ENCODE measurements at places on chromosomes 16 and 17.

- DNase-seq = no peak
Observed at GRCh38 chr16:55426865-55427484, 52.0 kb upstream of the MMP2 start.

DNA sequence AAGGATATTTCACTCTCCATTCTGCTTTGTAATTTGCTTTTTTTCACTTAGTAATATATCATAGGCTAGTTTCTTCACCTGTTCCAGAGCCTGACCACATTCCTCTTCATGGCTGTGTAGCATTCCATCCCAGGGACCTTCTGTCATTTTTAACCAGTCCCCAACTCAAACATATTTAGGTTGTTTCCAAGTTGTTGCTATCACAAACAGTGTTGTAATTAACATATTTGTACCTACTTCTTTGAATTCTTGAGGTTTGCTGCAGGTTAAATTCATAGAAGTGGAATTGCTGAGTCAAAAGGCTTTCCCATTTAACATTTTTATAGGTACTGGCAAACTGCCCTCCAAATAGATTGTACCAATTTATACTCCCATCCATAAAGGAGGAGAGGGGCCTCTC lies 65.1 kb upstream of the MED9 start:
- DNase-seq = no peak

DNA sequence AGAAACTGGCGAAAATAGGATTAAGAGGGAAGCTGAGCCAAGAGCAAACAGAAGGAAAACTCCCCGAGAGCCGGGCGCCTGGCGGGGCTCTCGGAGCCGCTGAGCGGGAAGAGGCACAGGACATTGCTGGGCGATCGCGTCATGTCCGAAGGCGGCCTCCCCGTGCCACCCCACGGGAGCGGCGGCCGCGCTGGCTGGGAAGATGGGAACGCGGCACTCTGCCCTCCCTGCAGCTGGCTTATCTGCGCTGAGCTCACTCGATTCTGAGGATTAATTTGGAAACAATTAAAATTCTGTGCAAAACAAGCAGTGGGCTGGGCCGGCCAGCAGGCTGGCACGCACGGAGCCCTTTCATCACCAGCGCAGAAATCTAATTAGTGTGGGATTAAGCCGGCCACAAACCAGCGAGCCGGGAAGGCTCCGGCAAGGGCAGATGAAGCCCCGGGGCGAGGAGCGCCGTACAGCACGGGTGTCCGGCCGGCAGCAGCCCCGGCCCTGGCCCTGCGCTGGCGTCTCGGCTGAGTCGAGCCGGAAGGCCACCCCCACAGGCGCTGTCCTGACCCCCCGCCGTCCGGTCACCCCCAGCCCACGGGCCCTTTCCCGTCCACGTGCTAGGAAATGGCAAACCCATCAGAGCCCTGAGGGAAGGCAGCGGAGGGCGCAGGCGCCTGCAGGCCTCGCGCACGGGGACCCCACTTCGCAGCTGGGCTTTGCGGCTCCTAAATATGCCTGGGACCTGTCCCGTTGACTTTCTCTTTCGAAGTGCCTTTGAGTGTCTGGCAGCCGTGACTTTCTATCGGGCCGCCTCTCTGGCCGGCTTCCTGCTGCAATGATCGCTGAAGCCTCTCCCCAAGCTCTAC lies 37.9 kb downstream of the SOX8 start:
- no peak for DNase-seq

DNA sequence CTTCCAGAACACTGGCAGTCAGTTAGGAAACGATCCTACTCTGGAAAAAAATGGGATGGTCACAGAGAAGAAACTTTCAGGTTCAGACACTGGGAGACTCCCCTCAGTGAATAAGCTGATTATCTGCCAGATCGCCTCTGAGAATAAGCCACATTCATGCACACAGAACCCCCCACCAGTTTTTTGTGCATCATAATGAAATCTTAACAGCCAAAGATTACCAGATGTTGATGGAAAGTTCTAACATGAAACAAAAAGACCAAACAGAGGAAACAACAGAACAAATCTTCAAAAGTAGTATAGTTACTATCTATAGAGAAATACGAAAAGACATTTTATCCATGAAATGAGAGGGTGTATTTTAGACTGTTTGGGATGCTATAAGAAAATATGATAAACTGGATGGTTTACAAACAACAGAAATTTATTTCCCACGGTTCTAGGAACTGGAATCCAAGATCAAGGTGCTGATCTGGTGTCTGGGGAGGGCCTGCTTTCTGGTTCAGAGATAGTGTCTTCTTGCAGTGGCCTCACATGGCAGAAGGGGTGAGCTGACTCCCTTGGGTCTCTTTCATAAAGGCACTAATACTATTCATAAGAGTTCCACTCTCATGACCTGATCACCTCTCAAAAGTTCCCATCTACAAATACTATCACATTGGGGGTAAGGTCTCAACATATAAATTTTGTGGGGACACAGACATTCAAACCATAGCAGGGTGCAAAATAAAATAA lies 8.0 kb upstream of the AMZ2 start:
- no peak for DNase-seq

DNA sequence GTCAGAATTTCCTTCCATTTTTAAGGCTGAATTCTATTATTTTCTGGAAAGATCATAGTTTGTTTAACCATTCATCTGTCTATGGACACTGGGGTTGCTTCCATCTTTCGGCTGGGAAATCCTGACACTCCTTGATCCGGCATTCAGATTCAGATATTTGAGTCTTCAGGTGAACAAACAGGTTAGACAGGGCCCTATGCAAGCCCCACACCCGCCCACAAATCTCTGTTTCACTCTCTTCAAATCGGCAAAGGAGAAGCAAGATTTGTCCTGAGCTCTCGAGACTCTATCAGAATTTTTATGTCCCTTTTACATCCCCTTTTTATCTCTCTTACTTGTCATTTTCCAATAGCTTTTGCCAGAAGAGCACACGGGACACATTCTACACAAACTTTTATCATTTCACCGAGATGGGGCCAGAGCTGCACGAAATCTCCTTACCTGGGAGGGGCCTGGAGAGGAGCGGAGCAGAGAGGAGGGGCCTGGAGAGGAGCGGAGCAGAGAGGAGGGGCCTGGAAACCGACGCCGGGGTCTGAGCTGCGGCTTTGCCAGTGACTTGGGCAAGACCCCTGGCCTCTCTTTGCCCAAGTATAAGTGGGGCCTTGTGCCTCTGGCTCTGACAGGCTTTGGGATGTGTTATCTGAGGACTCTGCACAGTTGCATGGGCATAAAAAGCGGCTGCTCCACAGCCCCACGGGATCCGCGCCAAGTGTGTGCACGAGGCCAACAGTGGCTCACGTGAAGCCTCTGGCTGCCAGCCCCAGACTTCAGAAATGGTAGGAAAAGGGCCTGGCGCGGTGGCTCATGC lies 54.3 kb upstream of the RBFOX3 start:
- DNase-seq = no peak

GRCh38 chr16:81632392-81633146 lies 146.5 kb upstream of the PLCG2 start:
- peak; percentile 71 for DNase-seq

DNA sequence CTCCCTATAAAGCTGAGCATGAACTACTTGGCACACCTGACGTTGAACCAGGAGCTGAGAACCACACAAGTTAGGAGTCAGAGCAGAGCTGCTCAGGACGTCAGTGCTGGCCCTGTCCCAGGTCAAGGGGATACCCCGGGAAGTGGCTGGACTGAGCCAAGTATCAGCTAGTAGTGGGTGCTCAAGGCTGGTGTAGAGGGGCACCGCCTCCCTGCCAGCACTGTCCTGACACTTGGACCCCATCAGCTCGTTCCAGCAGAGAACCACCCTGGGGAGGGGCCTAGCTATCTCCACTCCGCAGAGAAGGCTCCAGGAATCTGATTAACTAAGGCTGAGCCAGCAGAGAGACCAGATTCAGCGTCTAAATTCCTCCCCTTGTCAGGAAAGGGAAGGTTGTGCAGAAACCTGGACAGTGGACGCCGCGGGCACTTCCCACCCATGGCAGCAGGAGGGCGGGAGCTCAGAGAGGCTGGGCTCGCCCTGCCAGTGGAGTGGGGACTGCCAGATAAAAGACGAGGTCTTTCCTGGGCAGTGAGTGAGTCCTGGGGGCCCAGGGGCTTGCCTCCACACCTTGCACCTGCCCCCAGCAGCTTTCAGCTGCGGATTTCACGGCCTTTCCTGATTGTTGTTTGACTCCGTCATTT lies 21.0 kb downstream of the C16orf90 start:
- no peak for DNase-seq

DNA sequence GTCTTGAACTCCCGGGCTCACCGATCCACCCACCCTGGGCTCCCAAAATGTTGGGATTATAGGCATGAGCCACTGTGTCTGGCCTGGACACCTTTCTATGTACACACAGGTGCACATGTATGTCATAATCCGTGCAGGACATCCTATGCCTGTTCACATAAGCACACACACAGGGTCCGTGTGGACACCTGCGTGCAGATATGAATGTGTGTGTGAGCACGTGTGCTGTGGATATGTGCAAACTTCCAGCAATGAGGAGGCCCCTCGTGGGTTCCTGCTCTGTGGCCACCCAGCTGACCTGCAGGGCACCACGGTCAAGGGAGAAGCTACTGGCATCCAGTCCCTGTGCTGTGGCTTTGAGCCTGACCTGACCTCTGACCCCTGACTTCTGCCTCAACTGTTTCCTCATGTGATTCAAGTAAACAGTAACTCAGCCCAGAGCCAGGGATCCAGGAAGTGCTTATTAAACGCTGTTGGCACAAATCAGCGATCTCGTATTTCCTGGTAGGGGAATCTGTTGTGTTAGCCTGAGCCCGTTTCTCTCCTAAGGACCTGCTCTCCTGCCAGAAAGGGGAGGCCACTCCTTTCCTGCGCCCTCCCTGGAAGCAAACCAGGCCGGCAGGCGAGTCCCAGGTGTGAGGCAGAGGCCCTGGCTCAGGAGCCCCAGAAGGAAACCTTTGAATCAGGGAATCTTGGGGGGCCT lies 6.5 kb downstream of the CPNE7 start:
- DNase-seq = no peak

DNA sequence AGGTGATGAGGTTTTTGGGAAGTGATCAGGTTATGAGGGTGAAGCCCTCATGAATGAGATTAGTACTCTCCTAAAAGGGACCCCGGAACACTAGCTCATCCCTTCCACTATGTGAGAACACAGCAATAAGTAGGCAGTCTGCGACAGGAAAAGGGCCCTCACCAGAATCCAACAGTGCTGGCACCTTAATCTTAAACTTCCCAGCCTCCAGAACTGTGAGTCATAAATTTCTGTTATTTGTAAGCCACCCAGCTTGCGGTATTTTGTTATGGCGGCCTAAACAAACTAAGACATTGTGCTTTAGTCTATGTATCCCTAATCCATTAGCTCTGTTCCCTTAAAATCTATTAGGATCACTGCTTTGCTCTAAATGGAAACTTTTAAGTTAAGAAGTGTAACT lies 8.5 kb downstream of the SLFN12 start:
- DNase-seq = no peak

DNA sequence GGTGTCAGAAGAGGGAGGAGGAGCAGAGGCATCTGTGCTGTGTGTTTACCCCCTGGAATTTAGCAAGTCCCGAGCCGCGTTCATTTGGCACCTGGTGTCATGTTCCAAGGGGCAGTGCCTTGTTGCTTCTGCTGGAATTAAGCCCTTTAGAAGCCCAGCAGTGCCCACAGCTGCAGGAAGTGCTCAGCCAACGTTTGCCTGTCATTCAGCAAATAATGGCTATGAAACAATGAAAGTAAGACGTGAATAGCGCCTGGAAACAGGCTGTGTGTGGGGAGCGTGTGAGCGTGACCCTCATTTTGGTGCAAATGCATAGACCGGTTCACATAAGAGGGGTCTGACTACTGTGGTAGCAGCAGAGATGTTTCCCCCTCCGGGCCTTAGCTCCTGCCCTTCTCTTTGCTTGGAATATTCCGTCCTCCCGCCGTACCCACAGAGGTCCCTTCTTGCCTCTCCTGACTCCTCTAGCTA lies 5.8 kb upstream of the ATP2C2 start:
- no peak for DNase-seq

- DNase-seq = no peak
Observed at GRCh38 chr17:82457929-82458178, 687 bp upstream of the NARF start.

DNA sequence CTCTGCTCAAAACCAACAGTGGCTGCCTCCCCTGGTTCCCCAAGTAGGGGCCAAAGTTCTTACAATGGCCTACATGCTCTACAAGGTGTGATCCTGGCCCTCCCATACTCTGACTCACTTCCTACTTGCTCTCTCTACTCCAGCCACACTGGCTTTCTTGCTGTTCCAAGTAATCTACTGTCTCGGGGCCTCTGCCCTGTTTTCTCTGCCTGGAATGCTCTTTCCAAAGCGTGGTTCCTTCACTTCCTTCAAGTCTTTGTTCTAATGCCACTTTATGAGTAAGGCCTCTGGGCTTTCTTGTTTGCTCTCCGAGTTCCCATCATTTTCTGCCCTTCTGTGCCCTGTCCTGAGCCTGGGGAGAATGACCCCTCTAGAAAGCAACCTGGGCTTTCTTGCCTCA lies 4.1 kb upstream of the CDH3 start:
- DNase-seq = no peak

- no peak for DNase-seq
Observed at GRCh38 chr17:73983621-73984400, 219.7 kb upstream of the RPL38 start.

GRCh38 chr17:17018021-17018441 lies 24.2 kb upstream of the MPRIP start:
- no peak for DNase-seq

DNA sequence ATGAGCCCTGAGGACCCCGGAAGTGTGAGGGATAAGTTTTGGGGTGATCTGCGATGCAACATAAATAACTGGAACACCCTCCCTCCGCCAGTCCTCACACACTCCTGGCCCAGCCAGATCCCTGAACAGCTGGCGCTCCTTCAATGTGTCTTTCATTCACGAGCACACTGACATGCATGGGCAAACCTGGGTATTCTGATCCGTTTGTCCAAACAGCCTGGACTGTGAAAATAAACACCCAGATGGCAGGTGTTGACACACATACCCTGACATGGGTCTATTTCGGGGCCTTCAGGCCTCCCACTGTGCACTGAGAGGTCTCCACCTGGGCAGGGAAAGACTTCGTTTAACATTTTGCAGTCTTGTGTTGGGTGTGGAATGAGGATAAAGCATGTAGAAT lies 3.0 kb upstream of the CPNE2 start:
- no peak for DNase-seq

DNA sequence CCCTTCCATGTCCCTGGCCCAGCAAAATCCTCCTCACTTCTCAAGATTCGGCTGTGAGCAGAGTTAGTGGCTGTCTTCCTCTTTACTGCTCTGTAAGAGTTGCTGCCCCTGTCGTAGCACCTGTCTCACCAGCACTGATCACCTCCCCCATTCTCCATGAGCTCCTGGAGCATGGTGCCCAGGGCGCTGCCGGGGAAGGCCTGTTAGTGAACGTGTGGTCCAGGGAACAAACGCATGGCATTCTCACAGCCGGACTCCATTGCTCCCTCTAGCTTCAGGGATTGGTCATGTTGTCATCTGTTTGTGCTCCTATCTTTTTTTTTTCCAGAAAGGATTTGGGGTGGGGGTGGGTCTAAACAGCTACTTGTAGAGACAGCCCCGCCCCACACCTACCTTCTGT lies 141.2 kb downstream of the CMIP start:
- no peak for DNase-seq

All from activated CD4-positive, alpha-beta T cell treated with anti-CD3 and anti-CD28 coated beads, Interleukin-2, amount 50 U/mL, for 1 hour (primary cell).